ENCODE measurements at places on chromosomes 2 and 18. TPM values are rescaled to one million over a fixed set of nuclear protein-coding genes. Genes with fewer than 3 reads are reported as not detected.

EPC2 gene
- total RNA-seq: 32.0 TPM

TMEM18 gene
- total RNA-seq: 31.7 TPM

SERPINB4 gene
- not detected for total RNA-seq

TIGD1 gene
- 8.7 TPM for total RNA-seq

ZFAND2B gene
- total RNA-seq: 60.2 TPM

CNDP1 gene
- total RNA-seq: not detected

PDIA6 gene
- 136 TPM for total RNA-seq

SULT1C4 gene
- total RNA-seq: not detected

XRCC5 gene
- 292 TPM for total RNA-seq

GAL3ST2 gene
- not detected for total RNA-seq

UGT1A10 gene
- not detected for total RNA-seq

ANTXR1 gene
- total RNA-seq: 0.23 TPM

MEP1B gene
- not detected for total RNA-seq

SOS1 gene
- 209 TPM for total RNA-seq

POTEI gene
- total RNA-seq: not detected

EMILIN1 gene
- 0.56 TPM for total RNA-seq

SH3BP4 gene
- total RNA-seq: not detected

ECEL1 gene
- not detected for total RNA-seq

MITD1 gene
- 68.0 TPM for total RNA-seq

WNT10A gene
- total RNA-seq: 0.10 TPM

KCNK3 gene
- not detected for total RNA-seq

MOGAT1 gene
- not detected for total RNA-seq

C2orf74 gene
- 9.1 TPM for total RNA-seq

SIX3 gene
- total RNA-seq: not detected

ZSWIM2 gene
- not detected for total RNA-seq

PDE11A gene
- not detected for total RNA-seq

CHRNA1 gene
- total RNA-seq: not detected

MC2R gene
- not detected for total RNA-seq

APOB gene
- total RNA-seq: not detected

ELOA2 gene
- not detected for total RNA-seq

G6PC2 gene
- total RNA-seq: not detected

HOXD12 gene
- not detected for total RNA-seq

BMP10 gene
- total RNA-seq: not detected

SIGLEC15 gene
- not detected for total RNA-seq
